ENCODE measurements at places on chromosomes 4 and X.

DNA sequence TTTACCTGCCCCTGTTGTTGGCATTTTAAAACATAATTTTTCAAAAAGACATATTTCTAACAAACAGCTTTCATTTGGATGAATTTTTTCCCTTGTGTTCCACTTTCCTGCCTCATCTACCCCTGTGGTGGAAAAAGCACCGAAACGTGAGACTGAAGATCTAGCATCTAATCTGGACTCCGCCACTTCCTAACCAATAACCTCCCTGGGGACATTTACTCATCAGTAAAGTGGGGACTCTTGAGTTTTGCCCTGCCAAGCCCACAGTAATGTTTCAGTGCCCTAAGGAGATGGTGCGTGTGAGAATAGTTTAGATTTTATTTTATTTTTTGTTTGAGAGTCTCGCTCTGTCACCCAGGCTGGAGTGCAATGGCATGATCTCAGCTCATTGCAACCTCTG lies 56.7 kb downstream of the ADGRG2 start:
- DNase-seq: no peak

GRCh38 chrX:9966775-9967408 lies at the start of gene CLDN34:
Gene CLDN34 (plus strand): TSS chrX:9967358. CDS start chrX:9967358, 0 bp downstream.
- no peak for DNase-seq

- no peak for DNase-seq
Measured at GRCh38 chr4:108794136-108794535, 31.3 kb upstream of the ETNPPL start.

DNA sequence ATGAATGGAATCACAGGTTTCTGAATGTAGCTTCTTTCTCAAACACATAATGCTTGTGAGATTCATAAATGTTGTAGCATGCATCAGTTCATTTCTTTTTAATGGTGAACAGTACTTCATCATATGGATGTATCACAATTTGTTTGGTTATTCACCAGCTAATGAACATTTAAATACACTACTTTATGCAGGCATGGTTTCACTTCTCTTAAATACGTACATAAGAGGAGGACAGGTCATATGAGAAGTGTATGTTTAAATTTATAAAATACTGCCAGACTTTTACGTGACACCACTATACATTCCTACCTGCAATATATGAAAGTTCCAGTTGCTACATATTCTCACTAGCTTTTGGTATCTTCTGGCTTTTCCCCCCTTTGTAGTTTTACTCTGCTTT lies 65.4 kb downstream of the ANKRD17 start:
- no peak for DNase-seq

DNA sequence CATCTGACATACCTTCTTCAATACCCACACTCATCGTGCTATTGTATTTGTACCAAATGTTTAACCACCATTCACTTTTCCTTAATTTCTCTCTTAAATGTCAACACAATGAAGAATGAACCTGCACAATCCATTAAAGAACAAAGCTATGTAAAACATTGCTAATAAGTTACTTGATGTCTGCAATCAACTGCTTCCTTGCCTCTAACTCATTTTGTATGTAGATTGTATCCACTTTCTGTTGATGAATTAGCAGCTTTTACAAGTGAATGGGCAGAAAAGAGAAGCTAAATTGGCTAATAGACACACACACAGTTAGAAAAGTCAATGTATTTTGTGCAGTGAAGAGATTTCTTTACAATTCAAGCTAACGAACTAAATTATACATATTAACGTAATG lies 212.5 kb upstream of the NDST3 start:
- DNase-seq: no peak

DNA sequence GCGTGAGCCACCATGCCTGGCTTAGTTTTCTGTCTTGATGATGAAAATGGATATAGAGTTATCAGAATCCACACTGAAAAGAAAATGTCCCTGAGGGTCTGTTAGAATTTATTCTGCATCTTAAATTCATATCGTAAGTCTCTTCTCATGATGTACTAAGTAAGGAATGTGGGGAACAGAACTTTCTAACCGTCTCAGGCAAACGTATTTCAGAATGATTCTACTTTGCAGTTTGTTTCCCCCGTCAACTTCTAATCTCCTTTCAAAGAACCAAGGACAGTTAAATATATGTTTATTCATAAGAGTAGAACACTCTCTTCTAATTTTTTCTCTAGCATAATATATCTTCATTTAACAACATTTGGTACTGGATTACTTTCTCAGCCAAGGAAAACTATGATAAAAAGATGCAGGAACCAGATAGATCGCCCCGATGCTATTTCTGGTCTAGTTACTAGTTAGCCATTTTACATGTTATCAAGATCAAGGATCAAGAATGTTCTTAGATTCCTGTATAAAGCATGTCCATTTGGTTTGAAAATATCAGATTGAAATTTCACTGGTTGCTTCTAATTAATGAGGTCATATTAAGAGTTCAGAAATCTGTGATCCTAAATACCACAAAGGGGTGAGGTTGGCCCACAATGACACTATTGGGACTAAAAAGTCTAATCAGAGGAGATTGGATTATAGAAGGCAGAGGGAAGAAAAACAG lies 49.5 kb downstream of the METTL14 start:
- no peak for DNase-seq

GRCh38 chr4:82885410-82885809 lies 5.5 kb downstream of the SEC31A start:
- DNase-seq: no peak

Measured in brain pericyte (primary cell).